ENCODE measurements at places on chromosomes 6 and 20.

- DNase-seq: no peak
These were observed 671 bp downstream of the BPHL start for GRCh38 chr6:3119040-3119723.

GRCh38 chr6:36984581-36985416 lies 1.2 kb downstream of the MTCH1 start:
- DNase-seq: no peak

DNA sequence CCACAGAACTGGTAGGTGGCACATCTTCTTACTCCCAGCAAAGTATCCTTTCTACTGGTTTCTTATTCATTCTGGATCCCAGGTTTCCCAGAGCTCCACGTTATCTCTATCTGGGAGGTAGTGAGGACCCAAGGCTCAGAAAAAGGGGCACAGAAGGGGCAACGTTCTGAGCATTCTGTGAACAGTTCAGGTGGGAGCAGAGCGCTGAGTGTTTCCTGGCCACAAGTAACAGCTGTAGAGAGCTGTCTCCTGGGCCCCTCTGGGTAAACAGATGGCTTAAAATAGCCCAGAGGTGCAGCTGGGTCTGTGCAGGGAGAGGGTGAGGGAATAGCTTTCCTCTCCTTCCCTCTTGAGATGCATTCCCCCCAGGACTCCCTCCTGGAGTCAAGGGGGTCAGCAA lies 2.1 kb downstream of the APOBEC2 start:
- DNase-seq: no peak

DNA sequence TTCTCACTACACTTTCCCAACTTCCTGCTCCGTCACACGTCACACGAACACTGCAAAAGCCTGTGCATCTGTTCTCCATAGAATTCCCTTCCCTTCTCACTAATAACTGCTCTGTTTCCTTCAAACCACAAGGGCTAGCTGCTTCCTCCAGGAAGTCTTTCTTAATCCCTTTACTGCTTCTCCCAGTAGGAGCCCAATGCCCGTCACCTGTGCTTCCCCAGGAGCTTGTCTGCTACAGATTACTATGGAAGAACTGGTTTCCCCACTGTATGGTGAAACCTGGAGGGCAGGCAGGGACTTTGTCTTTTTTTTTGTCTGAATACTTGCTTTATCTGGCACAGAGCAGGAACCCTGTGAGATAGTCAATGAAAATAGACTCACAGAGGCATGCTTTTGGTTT lies 444.7 kb upstream of the MAP3K7 start:
- DNase-seq: no peak

GRCh38 chr6:90328004-90328403 lies 31.4 kb upstream of the BACH2 start:
- no peak for DNase-seq

DNA sequence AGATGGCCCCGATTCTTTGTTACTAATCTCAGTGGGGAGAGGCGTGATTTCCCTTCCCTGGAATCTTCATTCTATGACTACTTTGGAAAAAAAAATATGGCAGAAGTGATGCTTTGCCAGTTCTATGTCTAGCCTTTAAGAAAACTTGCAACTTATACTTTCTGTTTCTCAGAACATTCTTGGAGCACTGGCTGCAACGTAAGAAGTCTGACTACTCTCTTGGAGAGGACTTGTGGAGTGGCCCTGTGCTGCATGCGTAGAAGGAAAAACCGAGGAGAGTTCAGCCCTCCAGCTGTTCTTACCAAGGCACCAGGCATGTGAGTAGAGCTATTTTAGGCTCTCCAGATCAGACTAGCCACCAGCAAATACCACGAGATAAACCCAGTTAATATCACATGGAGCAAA lies 77.6 kb upstream of the STXBP5 start:
- DNase-seq: no peak

DNA sequence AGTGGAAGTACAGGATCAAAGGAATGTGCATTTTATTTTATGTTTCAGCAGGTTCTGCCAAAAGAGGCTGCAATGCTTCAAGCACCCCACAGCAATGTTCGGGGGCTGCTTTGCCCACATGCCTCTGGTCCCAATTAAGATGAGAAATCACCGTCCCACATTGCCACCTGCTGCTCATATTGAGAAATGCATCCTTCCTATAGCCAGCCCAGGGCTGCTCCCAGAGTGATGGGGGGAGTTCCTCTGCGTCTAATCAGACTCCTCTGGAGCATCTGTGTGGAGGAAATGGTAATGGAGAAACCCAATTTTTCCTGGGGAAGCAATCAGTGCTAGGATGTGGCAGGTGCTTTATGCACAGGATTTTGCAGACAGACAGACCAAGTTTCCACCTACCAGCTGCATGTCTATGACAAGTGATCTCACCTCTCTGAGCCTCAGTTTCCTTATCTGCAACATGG lies 33.7 kb downstream of the PTGIS start:
- DNase-seq: peak; percentile 70

GRCh38 chr6:105844275-105844883 lies 241.8 kb upstream of the PRDM1 start:
- DNase-seq: no peak

- DNase-seq: no peak
These were observed 46.1 kb upstream of the DSN1 start for GRCh38 chr20:36819659-36820058.

DNA sequence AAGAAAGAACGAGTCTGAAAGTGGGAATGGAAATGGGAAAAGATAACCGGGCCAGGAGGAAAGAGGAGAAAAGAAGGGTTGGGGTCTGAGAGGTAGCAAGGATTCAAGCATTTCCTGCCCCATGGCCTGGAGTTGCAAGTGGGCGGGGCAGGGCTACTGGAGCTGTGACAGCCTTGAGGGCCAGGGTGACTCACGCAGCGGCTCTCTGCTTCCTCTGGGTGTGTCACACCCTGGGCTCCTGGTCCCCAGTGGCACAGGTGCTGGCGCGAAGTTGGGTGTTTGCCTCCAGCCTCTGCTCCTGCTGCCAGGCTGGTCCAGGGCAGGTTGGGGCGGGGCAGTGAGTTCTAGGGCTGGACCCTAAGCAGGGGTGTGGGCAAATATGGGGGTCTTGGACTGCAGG lies 3.3 kb upstream of the ULBP3 start:
- DNase-seq: peak; percentile 19

DNA sequence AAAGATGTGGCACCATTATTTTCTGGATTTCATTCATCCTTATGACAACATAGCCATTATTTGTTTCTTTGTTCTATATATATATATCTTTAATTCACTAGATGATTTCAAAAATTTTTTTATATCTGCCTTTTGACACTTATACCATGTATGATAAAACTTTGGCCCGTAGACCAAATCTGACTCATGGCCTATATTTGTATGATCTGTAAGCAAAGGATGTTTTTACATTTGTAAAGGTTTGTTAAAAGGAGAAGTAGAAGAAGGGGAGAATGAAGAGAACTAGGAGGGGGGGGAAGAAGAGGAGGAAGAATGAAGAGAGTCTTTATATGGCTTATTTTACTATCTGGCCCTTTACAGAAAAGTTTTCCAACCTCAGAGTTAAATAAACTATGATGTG lies 279.7 kb downstream of the LAMA2 start:
- DNase-seq: no peak

- no peak for DNase-seq
These were observed 87.8 kb downstream of the L3MBTL3 start for GRCh38 chr6:130105996-130106704.

DNA sequence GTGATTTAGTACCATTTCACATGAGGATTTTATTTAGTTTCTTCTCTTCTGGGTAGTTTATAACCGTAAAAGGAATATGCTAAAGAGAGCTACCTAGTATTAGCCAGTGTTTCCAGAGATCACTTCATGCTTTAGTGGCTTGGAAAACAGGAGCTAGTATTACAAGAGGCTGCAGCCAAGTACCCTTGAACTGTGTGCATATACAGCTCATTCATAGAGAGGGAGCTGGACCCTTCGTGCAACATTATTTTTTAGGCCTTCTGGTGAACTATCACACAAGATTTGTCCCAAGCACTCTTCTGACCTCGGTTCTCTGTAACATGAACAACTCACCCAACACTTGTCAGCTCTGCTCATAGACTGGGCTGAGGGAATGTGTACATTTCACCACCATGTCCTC lies 74.9 kb upstream of the RIN2 start:
- DNase-seq: no peak

GRCh38 chr20:35151736-35152135 lies 4.6 kb upstream of the EDEM2 start:
- DNase-seq: no peak

DNA sequence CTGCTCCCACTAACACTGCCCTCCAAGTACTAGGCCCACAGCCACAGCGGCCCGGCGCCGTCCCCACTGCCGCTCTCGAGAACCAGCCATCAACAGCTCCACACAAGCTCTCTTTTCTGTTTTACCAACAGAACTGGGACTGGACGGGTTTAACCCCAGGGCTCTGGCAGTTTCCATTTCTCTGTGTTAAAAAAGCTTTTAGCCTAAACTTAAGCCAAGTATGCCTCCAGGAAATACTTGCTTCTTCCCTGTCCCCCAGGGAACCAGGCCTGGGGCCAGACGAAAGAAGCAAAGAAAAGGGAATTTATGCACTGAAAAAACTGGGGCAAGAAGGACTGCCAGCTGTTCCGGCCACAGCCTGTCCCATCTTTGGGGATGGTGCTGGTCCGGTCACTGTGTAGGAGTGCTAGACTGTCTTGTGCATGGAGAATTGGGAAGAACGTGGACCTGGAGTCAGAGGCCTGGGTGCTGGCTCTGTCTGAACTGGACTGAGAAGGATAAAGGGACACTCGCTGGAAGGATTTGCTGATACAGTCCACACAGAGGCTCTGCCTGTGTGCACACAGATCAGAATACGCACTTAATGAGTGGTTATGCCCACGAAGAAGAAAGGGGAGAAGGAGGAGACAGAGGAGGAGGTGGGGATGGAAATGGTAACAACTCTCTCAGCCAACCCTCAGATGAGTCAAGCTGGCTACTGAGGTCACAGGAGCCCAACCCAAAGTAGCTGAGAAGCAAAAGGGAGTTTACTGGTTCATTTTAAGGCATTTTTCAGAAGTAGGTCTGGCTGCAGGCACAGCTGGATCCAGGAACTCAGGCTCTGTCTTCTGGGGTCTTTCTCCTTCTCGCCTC lies 254.4 kb upstream of the PMEPA1 start:
- DNase-seq: no peak

- no peak for DNase-seq
These were observed 25.9 kb downstream of the LYRM4 start for GRCh38 chr6:5234874-5235273.

DNA sequence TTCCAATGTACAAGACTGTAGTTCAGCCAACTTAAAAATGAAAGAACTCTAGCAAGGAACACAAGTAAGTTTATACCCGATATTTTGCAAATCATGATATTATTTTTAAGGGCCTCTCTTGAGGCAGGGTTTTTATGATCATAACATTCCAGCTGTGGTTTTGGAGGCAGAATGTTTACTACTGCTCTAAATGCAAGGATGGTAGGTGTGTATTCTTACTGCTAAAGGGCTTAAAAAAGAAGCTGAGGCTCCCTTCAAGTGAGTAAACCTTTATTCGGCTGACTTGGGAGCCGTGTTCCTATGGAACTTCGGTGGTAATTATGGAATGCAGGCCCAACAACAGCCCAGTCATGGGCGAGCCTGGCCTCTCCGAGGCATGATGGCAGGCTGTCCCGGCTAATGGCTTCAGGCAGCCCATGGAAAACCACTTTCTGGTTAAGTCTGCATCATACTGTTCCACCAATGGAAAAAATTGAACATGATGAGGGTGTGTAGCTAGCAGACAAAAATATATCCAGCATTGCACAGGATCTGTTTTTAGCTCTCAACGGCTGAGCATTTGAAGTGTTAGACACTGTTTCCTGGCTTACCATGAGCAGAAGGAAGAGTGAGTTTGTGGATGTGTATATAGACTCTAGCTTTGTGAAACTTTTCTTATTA lies 111.5 kb downstream of the TIAM2 start:
- DNase-seq: no peak

- no peak for DNase-seq
These were observed 45.0 kb downstream of the FAM83B start for GRCh38 chr6:54891536-54891935.

GRCh38 chr20:58402305-58402704 lies 13.3 kb downstream of the VAPB start:
- no peak for DNase-seq

GRCh38 chr6:124400261-124400999 lies 561.8 kb upstream of the RNF217 start:
- no peak for DNase-seq

DNA sequence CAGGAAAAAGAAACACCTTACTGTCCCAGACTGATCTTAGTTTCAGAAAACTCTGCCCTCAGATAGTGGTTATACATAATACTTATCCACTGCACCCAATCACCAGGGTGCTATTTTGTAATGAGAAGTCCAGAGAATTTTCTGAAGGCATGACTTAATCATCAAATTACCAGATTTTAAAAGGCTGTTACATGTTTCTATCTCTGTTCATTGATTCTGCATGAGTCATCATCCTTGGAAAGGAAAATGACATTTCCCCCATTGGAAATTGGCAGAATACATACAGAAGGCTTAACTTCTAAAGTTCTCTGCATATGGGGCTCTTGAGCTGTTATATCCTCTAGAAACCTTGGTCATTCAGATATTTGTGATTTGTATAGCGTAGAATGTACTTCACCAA lies 587.9 kb upstream of the FLRT3 start:
- DNase-seq: no peak

GRCh38 chr20:59589086-59589684 lies 15.2 kb upstream of the PHACTR3 start:
- DNase-seq: no peak

GRCh38 chr20:52124821-52125220 lies 66.8 kb downstream of the ZFP64 start:
- no peak for DNase-seq

- DNase-seq: no peak
These were observed 985.1 kb upstream of the SLC35B3 start for GRCh38 chr6:9420316-9421015.

DNA sequence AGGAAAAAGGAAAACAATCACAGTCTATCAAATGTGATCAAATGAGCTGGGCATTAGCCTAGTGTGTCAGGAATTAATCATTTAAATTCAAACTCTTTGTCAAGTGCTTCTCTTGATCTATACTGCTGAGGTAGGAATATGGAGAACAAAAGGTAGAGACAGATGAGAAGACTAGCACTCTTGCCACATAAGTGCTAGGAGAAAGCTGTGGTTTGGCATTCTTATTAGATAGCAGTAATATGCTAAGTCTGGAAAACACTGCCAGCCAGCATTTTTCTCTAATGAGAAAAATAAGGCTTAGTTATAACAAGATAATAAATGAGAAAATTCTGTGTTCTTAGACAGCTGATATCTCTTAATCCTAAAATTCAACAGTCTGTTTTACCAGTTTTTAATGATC lies 38.9 kb downstream of the ORC3 start:
- no peak for DNase-seq

- no peak for DNase-seq
These were observed 24.2 kb upstream of the LAMP5 start for GRCh38 chr20:9490161-9490560.

GRCh38 chr6:2733736-2734480 lies 16.8 kb downstream of the MYLK4 start:
- DNase-seq: no peak

DNA sequence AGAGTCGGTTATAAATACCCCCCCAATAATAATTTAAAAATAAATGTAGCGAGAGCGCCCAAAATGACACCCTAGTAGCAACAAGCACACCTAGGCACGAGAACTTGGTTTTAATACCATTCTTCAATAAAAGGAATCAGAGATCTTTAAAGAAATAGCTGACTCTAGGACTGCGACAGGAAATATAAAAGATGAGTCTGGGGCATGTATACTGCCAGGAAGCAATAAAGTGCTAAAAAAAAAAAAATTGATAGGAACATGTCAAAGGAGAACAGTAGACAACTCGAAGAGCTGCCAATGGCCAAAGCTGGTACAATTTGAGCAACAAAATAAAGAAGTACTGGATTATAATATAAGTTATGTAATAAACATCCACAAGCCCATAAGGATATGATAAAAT lies 2.2 kb downstream of the PNISR start:
- no peak for DNase-seq

GRCh38 chr6:119902681-119903080 lies 553.1 kb upstream of the MAN1A1 start:
- DNase-seq: no peak
